Sciatic nerve (tissue), 2 donors: ENCODE measurements at places on chromosomes 16 and 17. TPM values are rescaled to one million over a fixed set of nuclear protein-coding genes. Genes with fewer than 3 reads are reported as not detected.

The TPSAB1 gene
- 11.5 TPM for total RNA-seq

The PPP1R9B gene
- total RNA-seq, result 58.8 TPM

The PHLPP2 gene
- total RNA-seq, result 22.5 TPM

The SLC35G6 gene
- total RNA-seq, result not detected

The ITGAD gene
- total RNA-seq, result 0.89 TPM

The GPR139 gene
- not detected for total RNA-seq

The TMEM88 gene
- 18.5 TPM for total RNA-seq

The ST6GALNAC2 gene
- total RNA-seq, result 104 TPM

The NTN1 gene
- total RNA-seq, result 22.8 TPM

The SNF8 gene
- 57.1 TPM for total RNA-seq

The GRB7 gene
- total RNA-seq, result 1.6 TPM

The CASKIN1 gene
- 1.6 TPM for total RNA-seq

The E2F4 gene
- total RNA-seq, result 45.0 TPM

The CACNG5 gene
- total RNA-seq, result not detected

The KRT31 gene
- total RNA-seq, result not detected

The PDK2 gene
- total RNA-seq, result 48.6 TPM

The KRT9 gene
- total RNA-seq, result not detected

The MT1M gene
- 6.7 TPM for total RNA-seq

The HOXB7 gene
- 8.1 TPM for total RNA-seq

The P2RX1 gene
- 7.3 TPM for total RNA-seq

The KIF18B gene
- total RNA-seq, result 0.40 TPM

The IL32 gene
- 32.6 TPM for total RNA-seq

The CDK5R1 gene
- 1.3 TPM for total RNA-seq

The NACA2 gene
- not detected for total RNA-seq

The PYY gene
- total RNA-seq, result not detected

The UMOD gene
- not detected for total RNA-seq

The CLN3 gene
- 26.8 TPM for total RNA-seq

The CYB5D1 gene
- total RNA-seq, result 13.3 TPM

The RCVRN gene
- total RNA-seq, result 1.0 TPM

The MNT gene
- total RNA-seq, result 37.7 TPM

The USP22 gene
- 186 TPM for total RNA-seq

The CSH2 gene
- not detected for total RNA-seq

The IL21R gene
- 1.7 TPM for total RNA-seq

The SLC47A2 gene
- not detected for total RNA-seq

The OSBPL7 gene
- 13.5 TPM for total RNA-seq

The HEATR9 gene
- total RNA-seq, result 0.27 TPM

The KRTAP17-1 gene
- not detected for total RNA-seq

The CLEC3A gene
- not detected for total RNA-seq

The C17orf50 gene
- not detected for total RNA-seq

The MILR1 gene
- 13.5 TPM for total RNA-seq

The CCL7 gene
- 1.6 TPM for total RNA-seq

The IRX5 gene
- total RNA-seq, result 0.13 TPM
